ENCODE measurements at places on chromosomes 11 and 22.

- no peaks in the 10 kb centered on the region for H3K27me3 ChIP-seq
- H3K4me1 ChIP-seq: peaks cover 8% of the 10 kb centered on the region
- ATAC-seq: peak; percentile 59
- no peak overlapping the region for H3K27ac ChIP-seq
- no peak overlapping the region for H3K4me3 ChIP-seq
- peaks cover 60% of the 10 kb centered on the region for H3K36me3 ChIP-seq
Measured at GRCh38 chr11:134261626-134262488, 8.5 kb downstream of the ACAD8 start.

DNA sequence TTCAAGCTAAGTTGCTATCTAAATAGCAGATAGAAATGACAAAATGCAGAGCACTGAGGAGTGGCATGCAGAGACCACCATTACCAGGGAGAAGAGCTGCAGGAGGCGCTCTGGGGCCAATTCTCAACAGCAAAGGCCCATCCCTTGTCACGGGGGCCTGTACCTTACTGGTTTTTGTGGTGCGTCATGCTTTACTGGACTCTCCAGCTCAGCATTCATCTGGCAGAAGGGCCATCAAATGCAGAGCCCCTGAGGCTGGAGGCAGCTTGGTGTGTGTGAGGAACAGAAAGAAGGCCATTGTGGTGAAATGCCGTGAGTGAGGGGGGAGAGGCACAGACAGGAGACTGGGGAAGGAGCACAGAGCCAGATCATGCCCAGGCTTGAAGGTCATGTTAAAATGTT lies 56.5 kb upstream of the NAV2 start:
- H3K27ac ChIP-seq: no peak overlapping the region
- H3K27me3 ChIP-seq: peaks cover 4% of the 10 kb centered on the region

- peaks cover 77% of the 10 kb centered on the region for H3K4me1 ChIP-seq
- H3K27ac ChIP-seq: peak overlapping the region; percentile 99
- H3K27me3 ChIP-seq: no peaks in the 10 kb centered on the region
- peak; percentile 78 for ATAC-seq
Measured at GRCh38 chr22:36156515-36157419, 3.8 kb downstream of the APOL3 start.

- no peaks in the 10 kb centered on the region for H3K4me1 ChIP-seq
- H3K4me3 ChIP-seq: no peak overlapping the region
- no peak overlapping the region for H3K27ac ChIP-seq
- no peaks in the 10 kb centered on the region for H3K36me3 ChIP-seq
- no peak for ATAC-seq
- H3K27me3 ChIP-seq: peaks cover 47% of the 10 kb centered on the region
Measured at GRCh38 chr11:11641581-11641980, 19.8 kb upstream of the GALNT18 start.

DNA sequence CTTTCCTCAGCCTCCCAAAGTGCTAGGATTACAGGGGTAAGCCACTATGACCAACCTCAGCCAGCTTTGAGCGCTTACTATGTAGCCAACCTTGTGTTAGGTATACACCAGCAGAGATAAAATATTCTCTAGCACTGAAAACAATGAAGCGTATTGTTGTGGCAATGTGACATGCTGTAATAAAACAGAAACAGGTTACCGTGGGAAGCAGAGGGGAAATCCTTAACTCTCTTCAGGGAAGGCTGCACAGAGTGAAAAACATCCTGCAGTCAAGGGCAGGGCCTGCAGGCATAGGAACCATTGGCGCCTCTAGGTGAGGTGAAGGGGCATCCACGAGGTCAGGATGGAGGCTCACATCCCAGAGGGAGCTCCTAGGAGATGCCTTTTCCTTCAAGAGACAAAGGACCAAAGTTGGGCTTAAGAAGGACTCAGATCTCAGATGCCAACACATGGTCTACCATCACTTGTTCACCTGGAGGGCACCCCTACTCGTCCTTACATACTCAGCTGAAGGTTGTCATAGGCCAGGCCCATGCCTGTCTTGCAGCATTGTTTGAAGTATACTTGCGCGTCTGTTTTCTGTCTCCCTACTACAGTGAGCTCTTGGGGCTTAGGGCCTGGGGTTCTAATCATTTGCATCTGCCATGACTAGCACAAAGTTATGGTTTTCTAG lies 8.0 kb downstream of the POLD4 start:
- H3K4me1 ChIP-seq: peaks cover 31% of the 10 kb centered on the region
- ATAC-seq: peak; percentile 72
- H3K4me3 ChIP-seq: peak overlapping the region; percentile 69
- peak overlapping the region; percentile 90 for H3K27ac ChIP-seq
- H3K36me3 ChIP-seq: no peaks in the 10 kb centered on the region

DNA sequence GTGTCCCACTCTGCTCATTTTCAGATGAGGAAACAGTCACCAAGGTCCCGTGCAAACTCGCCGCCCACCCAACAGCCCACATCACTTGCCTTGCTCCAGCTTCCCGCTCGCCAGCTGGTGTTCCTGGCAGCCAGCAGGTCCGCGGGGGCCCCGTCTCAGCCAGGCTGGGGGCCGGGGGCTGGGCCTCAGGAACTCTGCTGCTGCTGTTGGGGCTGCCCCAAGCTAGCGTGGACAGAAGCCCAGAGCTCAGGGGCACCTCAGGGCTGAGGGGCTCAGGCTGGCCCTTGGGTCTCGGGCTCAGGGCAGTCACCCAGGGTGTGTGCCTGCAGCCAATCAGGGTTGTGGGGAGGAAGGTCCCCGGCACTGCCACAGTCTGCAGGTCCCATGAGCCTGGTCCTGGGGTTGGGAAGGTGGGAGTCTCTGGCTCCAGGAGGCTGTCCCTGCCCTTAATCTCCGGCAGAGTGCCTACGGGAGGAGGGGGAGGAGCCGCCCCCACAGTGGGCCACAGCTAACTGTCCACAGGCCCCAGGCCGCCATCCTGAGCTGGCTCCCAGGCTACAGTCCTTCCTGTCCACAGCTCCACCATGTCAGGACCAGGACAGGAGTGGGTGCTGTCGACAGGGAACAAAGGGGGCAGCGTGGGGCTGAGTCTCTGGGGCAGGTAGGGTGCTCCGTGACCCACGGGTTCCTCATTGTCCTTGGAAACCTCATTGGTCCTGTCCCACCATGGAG lies 65.2 kb downstream of the ARFGAP3 start:
- H3K36me3 ChIP-seq: peaks cover 9% of the 10 kb centered on the region
- no peak for ATAC-seq
- no peak overlapping the region for H3K4me3 ChIP-seq
- no peaks in the 10 kb centered on the region for H3K4me1 ChIP-seq
- no peaks in the 10 kb centered on the region for H3K27me3 ChIP-seq
- H3K27ac ChIP-seq: no peak overlapping the region

- no peak overlapping the region for H3K4me3 ChIP-seq
- no peaks in the 10 kb centered on the region for H3K4me1 ChIP-seq
Measured at GRCh38 chr11:22555881-22556280, 69.7 kb downstream of the FANCF start.

- no peak for ATAC-seq
- H3K27me3 ChIP-seq: no peaks in the 10 kb centered on the region
- peaks cover 72% of the 10 kb centered on the region for H3K36me3 ChIP-seq
- peaks cover 23% of the 10 kb centered on the region for H3K4me1 ChIP-seq
Measured at GRCh38 chr11:3050386-3051195, 6.6 kb downstream of the CARS1 start.

- no peak for ATAC-seq
- H3K4me3 ChIP-seq: no peak overlapping the region
- peaks cover 7% of the 10 kb centered on the region for H3K4me1 ChIP-seq
- no peaks in the 10 kb centered on the region for H3K27me3 ChIP-seq
Measured at GRCh38 chr11:126357969-126358762, 2.7 kb downstream of the ST3GAL4 start.

GRCh38 chr22:33726294-33726734 lies 194.0 kb downstream of the LARGE1 start:
- no peaks in the 10 kb centered on the region for H3K36me3 ChIP-seq
- H3K4me3 ChIP-seq: no peak overlapping the region
- no peak overlapping the region for H3K27ac ChIP-seq

DNA sequence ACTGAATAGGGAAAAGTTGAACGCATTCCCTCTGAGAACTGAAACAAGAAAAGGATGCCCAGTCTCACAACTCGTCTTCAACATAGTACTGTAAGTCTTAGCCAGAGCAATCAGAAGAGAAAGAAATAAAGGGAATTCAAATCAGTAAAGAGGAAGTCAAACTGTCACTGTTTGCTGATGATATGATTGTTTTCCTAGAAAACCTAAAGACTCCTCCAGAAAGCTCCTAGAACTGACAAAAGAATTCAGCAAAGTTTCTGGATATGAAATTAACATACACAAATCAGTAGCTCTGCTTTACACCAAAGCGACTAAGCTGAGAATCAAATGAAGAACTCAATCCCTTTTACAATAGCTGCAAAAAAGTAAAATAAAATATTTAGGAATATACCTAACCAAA lies 471.2 kb upstream of the CNTN5 start:
- H3K36me3 ChIP-seq: no peaks in the 10 kb centered on the region
- H3K4me3 ChIP-seq: no peak overlapping the region

DNA sequence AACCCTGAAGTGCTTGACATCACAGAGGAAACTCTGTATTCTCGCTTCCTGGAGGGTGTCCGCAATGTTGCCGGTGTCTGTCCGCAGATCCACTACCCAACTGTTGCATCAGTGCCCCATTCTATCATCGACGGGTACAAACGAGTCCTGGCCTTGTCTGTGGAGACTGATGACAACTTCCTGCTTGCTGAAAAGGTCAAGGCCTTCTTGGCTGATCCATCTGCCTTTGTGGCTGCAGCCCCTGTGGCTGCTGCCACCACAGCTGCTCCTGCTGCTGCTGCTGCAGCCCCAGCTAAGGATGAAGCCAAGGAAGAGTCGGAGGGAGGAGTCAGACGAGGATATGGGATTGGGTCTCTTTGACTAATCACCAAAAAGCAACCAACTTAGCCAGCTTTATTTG lies 42.9 kb upstream of the DAGLA start:
- no peak for ATAC-seq
- no peak overlapping the region for H3K4me3 ChIP-seq
- H3K36me3 ChIP-seq: no peaks in the 10 kb centered on the region
- H3K4me1 ChIP-seq: no peaks in the 10 kb centered on the region
- H3K27ac ChIP-seq: no peak overlapping the region

- peaks cover 14% of the 10 kb centered on the region for H3K4me1 ChIP-seq
- H3K27ac ChIP-seq: peak overlapping the region; percentile 98
- H3K36me3 ChIP-seq: peaks cover 96% of the 10 kb centered on the region
- peak overlapping the region; percentile 99 for H3K4me3 ChIP-seq
- no peaks in the 10 kb centered on the region for H3K27me3 ChIP-seq
- ATAC-seq: no peak
Measured at GRCh38 chr11:62669420-62670161, 1.9 kb upstream of the UQCC3 start.

DNA sequence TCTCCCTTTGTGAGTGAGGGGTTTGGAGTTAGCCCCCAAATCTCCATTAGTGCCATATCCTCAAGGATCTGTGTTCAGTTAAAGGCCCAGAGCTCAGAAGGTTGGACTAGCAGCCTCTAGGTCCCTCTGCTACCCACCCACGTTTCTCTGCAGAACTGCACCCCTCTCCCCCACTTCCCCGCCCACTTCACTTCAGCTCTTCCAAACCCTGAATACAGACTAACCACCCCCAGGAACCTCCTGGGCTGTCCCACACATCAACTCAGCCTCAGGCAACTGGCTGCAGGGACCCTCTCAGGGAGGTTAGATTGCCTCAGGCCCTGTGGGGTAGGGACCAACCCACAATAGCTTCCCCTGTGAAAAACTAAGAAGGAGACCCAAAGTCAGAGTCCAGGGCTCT lies 840 bp downstream of the VPREB3 start:
- H3K36me3 ChIP-seq: no peaks in the 10 kb centered on the region
- H3K27me3 ChIP-seq: no peaks in the 10 kb centered on the region
- ATAC-seq: no peak

DNA sequence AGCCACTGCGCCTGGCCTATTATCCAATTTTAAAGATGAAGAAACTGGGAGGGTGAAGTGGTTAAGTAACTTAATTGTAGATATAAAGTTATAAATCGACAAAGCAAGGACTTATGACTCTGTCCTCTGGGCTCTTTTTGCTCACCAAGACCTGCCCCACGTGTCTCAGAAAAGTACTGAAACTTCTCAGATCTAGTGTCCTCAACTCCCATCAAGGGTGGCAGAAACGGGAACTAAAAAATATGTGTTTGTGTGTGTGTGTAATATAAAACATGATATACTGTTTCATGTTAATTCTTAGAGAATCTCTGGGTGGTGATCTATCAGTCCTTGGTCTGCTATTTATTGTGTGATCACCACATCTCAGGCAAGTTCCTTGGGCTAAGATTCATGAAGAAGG lies 104.9 kb downstream of the GAB2 start:
- ATAC-seq: peak; percentile 55
- H3K4me1 ChIP-seq: peaks cover 5% of the 10 kb centered on the region
- no peaks in the 10 kb centered on the region for H3K36me3 ChIP-seq

All from activated T-helper 17 cell treated with anti-CD3 and anti-CD28 coated beads, Interleukin-2, amount 50 U/mL, for 72 hours (primary cell).